ENCODE measurements at places on chromosomes 13 and 19.
A peak's percentile ranks its signal among the peaks of the same experiment; 100 is the strongest.

GRCh38 chr19:51125421-51126075 lies 842 bp downstream of the SIGLEC9 start:
- DNase-seq: no peak

DNA sequence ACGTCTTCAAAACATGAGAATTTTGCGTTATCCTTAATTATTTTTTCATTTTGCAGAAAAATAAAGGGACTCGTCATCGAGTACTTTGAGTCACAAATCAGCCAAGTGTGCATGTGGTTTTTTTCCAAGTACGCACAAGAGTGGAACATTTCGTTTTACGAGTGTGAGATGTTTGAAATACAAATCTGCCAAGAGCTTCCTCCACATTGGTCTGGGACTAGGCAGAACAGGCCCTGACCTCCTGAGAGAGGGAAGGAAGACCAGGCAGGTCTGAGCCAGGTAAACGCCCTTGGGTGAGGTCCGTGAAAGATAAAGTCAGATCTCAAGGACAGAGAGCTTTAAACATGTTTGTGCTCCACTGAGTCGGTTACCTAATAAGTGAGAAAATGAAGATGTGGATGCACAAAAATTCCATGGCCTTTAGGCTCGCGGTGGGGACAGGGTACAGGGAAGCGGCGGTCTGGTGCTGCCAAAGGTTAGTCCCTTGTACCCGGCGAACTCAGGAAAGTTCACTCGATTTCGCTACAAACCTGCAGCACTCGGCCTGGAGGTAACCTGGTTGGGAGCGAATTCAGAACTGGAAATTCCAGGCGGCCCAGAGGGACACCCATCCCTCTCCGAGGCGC lies 473 bp upstream of the ITM2B start:
- DNase-seq: peak; percentile 33

- peak; percentile 63 for DNase-seq
Observed at GRCh38 chr13:77022341-77022740, 4.6 kb downstream of the FBXL3 start.

DNA sequence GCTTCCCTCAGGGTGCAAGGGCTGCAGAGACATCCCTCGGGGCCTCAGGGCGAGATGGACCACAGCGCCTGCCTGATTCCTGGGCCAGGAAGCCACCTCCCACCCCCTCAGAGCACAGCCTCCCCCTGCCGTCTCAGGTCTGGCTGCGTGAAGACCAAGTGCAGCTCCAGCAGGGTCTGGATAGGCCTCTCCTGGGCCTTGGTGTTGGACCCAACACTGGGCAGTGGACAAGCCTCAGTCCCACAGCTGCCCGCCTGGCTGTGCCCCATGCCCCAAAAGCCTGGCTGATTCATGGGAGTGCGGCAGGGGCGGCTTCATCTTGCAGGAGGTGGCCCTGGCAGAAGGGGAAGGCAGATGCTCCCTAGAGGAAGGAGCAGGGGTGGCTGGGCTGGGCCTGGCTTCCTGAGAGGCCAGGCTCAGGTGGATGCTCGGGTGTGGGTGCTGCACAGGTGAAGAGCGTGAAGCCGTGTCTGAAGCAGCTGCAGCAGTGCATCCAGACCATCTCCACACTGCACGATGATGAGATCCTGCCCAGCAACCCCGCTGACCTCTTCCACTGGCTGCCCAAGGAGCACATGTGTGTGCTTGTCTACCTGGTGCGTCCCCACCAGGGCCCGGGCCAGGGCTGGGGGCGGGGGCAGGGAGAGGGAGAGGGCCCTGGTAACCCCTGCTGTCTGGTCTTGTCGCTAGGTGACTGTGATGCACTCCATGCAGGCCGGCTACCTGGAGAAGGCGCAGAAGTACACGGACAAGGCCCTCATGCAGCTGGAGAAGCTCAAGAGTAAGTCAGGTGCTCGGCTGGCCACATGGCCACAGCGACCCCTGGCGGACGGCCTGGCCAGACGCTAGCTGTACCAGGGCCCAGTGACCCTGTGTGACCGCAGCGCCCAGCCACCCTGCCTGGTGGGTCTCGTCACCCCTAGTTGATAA lies 21.7 kb downstream of the MAU2 start:
- peak; percentile 56 for DNase-seq

DNA sequence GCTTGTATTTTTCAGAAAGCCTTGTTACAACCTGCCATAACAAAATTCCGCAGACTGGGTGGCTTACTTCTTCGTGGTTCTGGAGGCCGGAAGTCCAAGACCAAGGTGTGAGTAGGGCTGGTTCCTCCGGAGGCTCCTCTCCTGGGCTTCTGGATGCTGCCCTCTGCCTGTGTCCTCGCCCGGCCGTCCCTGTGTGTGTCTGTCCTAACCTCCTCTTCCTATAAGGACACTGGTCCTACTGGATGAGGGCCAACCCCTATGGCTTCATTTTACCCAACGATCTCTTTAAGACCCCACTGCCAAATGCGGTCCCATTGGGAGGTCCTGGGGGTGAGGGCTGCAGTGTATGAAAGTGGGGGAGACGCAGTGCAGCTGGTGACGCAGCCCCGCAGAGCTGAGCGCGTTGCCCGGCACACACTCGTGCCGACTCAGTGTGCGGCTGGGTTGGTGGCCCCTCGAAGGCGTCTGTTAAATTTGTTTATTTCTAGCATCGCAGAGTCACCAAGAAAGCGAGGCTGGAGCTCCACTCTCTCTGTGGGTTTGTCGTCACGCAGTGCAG lies 116.7 kb downstream of the SOX1 start:
- no peak for DNase-seq

- DNase-seq: no peak
Observed at GRCh38 chr13:77415253-77416071, 88.6 kb upstream of the MYCBP2 start.

DNA sequence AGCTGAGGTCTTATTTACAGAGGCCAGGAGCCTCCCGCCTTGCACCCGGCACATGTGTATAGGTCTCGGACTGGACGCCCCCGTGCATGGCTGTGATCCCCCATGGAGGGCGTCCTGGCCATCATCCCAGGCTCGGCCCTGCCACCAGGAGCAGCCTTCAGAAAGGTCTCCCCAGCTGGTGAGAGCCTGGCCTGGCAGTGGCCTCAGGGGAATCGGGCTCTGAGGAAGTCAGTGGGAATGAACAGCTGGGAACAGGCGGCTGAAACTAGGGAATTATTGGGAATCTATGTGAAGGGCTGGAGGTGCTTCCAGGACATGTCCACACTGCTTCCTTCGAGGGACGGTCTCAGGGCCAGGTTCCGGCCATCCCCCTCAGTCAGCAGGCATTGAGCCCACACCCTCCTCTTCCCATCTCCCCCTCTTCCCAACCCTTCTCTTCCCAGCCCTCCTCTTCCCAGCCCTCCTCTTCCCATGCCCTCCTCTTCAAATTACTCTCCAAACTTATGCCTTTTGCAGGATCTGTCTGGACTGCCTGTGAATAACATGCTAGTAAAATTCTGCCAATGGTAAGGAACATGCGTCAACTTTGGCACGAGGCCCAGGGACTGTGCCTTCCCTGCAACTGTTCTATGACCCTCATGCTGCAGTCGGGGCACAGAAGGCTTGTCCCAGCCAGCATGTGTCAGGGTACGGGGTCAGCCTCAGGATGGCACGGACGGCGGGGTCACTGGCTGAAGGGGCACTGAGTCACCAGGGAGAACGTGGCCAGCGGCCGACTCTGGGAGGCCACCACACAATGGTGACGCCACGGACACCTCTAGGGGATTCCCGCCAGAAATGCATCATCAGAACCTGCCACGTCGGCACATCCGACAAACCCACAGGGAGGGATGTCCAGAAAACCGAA lies 24.2 kb upstream of the C13orf46 start:
- peak; percentile 88 for DNase-seq

- peak; percentile 91 for DNase-seq
Observed at GRCh38 chr19:8459520-8460270, 14.9 kb downstream of the HNRNPM start.

DNA sequence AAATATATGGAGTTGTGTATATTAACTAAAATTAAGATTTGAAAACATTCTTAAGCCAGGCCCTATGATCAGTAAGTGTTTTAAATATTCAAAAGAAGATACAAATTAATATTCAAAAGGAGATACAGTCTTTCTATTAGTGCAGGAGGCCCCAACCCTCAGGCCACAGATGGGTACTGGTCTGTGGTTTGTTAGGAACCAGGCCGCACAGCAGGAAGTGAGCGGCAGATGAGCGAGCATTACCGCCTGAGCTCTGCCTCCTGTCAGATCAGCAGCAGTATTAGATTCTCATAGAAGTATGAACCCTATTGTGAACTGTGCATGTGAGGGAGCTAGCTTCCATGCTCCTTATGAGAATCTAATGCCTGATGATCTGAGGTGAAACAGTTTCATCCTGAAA lies 232.9 kb downstream of the FOXO1 start:
- no peak for DNase-seq

DNA sequence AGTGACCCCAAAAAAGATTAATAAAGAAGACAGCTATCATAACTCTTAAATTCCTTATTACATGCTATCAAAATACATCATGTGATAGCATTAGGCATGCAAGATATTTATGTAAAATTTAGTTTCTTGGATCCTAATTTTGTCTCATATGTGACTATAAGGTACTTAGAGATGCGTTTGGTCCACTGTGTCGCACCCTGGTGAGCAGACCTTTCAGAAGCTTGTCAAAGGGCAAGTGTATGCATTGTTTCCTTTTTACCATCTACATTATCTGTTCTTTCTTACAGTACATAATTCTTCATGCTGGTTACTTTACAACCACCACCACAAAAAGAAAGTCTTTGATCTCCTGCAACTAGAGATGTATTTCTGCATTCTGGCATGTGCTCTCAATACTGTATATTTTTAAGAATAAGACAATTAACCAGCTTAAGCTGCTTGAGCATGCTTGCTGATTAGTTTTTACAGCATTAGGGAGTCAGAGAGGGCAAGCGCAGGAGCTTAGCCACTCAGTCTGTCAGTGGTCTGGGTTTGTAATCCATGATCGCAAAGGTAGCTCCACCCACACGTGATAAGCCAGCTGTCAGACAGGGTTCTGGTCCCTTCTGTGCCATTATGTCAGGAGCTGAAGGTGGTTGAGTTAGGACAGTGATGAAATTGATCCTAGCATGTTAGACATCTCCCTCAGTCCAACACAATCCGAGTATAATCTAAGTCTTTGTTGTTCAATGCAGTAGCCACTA lies 500.9 kb downstream of the MYO16 start:
- no peak for DNase-seq

- DNase-seq: peak; percentile 14
Observed at GRCh38 chr13:102197193-102197592, 204.7 kb downstream of the FGF14 start.

DNA sequence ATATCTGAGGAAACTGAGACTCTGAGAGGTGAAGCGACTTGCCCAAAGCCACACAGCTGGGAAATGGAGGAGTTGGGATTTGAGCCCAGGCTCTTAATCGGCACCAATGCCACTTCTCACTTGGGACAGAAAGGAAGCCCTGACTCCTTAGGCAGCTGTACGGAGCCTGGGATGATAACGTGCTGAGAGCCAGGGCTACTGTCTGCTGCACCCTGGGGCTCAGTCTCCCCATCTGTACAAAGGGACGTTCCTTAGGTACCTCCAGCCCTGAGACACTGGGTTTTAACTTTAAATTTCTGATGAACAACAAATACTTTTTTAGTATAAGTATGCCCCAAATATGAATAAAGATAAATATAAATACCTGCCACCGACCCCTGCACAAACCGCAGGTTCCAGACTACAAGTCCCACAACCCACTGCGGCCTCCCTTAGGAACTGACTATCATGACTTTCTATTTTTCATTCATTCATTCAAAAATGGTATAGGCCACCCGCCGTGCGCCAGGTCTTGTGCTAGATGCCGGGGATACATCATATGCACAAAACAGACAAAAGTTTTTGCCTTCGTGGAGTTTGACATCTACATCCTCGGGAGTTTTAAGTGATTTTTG lies 776 bp upstream of the NCLN start:
- DNase-seq: peak; percentile 85

Data from GM23248 (cell line).